ENCODE measurements at places on chromosomes 2 and 18. TPM values are rescaled to one million over a fixed set of nuclear protein-coding genes. Genes with fewer than 3 reads are reported as not detected.

The ACTR2 gene
- 44.9 TPM for total RNA-seq

The LRRC30 gene
- not detected for total RNA-seq

The PROC gene
- not detected for total RNA-seq

The EML6 gene
- total RNA-seq = 2.3 TPM

The PRSS56 gene
- not detected for total RNA-seq

The TTN gene
- 0.64 TPM for total RNA-seq

- DNase-seq = no peak
Observed at GRCh38 chr2:80489717-80490116, 185.2 kb upstream of the LRRTM1 start.

DNA sequence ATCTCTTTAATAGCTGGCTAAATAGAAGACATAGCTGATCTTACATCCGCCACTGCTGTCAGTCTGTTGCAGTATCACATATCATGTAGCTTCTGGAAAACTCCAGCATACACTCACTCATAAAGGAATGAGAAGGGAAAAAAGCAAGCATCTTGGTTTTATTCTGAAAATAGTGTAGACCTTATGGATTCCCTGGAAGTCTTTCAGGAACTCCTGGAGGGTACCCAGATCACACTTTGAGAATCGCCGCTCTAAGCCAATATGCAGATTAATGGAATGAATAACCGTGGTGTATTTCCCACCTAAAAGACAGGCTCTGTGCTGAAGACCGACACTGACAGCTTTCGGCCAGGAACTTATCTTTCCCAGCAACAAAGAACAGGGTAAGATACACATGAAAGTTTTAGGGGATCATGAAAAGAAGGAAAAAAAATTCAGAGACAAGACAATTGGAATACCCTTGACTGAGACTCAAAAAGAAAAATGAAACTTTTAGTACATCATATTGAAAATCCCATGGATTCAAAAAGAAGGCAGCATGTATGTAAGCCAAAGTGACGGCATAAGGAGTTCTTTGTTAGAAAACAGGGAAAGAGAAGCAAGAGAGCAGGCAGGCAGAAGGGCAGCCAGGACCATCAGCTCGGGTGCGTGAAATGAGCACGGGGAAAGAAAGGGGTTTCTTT lies 56.4 kb upstream of the SEC11C start:
- DNase-seq = no peak

- peak; percentile 85 for DNase-seq
Observed at GRCh38 chr2:20490300-20491181, 43.7 kb downstream of the RHOB start.

DNA sequence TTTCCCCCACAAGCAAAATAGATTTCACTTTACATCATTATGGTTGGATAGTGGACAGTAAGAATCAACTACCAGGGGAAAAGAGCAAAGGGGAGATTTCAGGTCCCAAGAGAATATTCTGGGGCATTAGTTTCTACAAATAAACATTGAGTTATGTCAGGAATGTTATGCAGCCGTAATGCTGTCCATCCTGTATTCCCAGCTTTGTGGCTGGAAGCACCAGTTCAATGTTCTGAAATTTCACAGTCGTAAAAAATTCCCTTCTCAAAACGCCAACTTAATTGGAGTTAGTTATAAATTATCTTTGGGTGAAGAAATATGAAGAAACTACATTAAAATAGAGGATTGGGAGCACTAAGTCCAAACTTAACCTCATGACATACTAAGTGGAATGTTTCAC lies 141.5 kb upstream of the FIGN start:
- no peak for DNase-seq

DNA sequence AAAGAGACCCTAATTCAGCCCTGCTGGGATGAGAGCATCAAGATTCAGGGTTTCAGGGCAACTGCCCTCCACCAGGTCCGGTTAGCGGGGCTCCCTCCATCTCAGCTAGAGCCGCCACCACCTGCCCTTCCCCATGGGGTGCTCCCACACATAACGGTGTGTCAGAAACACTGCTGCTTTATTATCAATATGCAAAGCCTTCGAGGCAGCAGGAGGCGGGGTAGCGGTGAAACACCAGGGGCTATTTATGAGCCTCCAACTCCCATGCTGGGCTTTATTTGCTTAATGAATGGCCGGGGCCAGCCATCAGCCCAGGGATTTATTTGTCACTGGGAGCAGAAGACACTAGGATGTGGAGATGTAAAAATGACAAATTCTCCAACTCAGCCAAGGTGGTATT lies 109.8 kb downstream of the GALNT14 start:
- no peak for DNase-seq

DNA sequence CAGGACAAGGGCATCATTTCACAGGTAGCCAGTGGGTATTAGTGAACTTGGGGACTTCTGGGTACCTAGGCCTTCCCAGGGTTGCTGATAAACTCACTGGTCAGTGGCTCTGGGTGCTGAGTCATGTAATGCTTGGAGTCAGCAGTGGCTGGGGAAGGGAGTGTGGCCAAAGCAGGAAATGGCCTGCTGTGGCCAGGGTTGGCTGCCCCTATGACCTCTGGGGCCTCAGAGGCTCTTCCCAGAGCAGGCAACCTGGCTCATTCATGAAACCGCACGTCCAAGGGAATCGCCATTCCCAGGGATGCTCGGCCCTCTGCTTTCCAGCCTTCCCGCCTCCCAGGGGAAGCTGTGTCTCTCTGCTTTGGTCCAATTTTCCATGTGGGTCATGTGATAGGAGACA lies 294.9 kb downstream of the DYSF start:
- no peak for DNase-seq

- peak; percentile 38 for DNase-seq
Observed at GRCh38 chr2:26590980-26591618, 50.1 kb downstream of the CIB4 start.

Measured in suprapubic skin (tissue), 4 donors.